ENCODE measurements at places on chromosomes 6 and 20.

DNA sequence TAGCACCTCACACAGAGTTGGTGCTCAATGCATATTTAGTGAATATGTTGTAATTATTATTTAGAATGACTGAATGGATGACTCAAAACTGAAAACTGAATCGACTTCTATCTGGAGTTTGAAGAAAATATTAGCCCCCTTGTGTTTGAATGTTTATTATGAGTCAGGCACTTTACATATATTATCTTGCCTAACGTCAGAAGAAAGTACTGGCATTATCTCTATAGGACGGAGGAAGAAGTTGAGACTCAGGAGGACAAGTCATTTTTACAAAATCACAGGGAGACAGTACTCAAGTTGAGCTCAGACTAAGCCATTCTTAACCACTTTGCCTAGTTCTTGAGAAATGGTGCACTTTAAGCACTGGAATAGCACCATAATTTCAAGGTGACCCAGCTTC is 684.0 kb downstream of the UTRN start:
- no peak for DNase-seq

DNA sequence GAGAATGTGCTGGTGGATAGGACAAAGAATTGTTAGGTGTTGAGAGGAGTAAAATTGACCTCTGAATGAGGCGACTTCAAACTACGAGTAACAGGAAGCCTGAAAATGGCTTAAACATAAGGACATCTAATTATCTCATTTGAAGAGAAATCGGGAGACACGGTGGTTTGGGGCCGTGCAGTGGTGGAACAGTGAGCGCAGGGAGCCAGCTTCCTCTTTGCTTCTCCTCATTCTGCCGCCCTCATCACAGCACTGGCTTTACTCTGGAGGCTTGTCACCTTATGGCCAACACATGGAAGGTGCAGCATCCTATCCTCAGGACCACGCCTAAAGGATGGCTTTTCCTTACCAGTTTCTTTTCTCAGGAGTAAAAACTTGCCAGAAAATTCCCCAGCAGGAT is 114.3 kb downstream of the B3GAT2 start:
- no peak for DNase-seq

- DNase-seq: no peak
These were observed 37.3 kb upstream of the NXT1 start for GRCh38 chr20:23313271-23313670.

- no peak for DNase-seq
These were observed 181.0 kb downstream of the CDKAL1 start for GRCh38 chr6:20715135-20715806.

DNA sequence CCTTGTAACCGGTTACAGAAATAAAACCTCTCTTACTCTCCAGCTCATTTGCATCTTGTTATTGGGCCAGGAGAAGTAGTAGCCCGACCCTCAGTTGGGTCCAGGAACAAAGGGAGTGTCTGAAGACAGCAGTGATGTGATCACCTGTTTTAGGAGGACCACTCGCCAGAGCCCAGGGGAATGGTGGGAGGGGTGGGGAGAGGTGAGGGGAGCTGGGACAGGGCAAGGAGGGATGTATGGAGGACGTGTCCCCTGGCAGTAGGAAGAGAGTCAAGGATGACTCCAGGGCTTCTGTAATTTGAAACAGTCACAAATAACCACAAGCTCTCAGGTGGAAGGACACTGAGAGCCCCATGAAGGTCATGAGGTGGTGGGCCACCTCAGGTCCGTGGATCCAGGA is 1.4 kb upstream of the PCMTD2 start:
- no peak for DNase-seq

- DNase-seq: no peak
These were observed 82.9 kb downstream of the ADGRG6 start for GRCh38 chr6:142384519-142385254.

GRCh38 chr6:73652637-73653570 is 888 bp downstream of the SLC17A5 start:
- DNase-seq: peak; percentile 70
